ENCODE measurements at places on chromosomes 4 and X.

DNA sequence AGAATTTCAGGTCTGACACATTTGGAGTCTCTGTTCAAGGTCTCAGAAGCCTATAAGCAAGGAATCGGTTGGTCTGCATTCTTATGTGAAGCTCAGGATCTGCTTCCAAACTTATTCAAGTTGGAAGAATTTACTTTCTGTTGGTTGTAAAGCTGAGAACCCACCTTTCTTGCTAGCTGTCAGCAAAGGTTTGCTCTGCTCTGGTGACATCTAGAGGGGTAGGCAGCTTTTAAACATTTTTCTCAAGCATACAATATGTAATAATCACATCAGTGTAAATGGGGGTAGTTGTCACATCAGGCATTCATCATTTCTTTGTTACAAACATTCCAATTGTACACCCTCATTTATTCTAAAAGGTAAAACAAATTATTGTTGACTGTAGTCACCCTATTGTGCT, 935.2 kb downstream of the TRAM1L1 start:
- DNase-seq: no peak

- DNase-seq: no peak
Observed at GRCh38 chr4:44313702-44314101, 134.9 kb downstream of the KCTD8 start.

DNA sequence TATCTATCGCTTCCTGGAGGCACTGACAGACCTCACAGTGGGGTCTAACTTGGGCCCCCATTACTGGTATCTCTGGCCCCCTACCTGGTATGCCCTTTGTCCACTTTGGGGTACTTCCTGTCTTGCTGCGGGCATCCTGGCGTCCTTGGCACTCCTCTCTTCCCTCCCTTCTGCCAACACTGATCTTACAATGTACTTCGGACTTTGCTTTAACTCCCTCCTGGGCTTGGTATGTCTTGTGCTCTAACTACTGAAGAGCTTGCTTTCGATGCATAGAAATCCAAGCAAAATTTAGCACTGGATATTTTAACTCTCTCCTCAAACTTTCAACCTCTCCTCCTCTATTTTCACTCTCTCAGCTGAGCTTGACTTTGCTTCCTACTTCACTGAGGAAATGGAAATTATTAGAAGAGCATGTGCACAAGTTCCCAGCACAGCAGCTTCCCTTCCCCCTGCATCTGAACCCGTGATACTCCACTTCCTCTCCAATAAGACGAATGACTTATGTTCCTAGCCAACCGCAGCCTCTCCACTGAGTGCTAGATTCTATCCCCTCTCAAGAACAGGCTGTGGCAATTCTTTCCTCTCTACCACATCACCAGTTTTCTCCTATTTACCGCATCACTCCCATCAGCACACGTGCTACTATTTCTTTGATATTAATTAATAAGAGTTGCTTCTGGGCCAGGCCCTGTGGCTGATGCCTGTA, 52.9 kb downstream of the SUPT20HL2 start:
- no peak for DNase-seq

DNA sequence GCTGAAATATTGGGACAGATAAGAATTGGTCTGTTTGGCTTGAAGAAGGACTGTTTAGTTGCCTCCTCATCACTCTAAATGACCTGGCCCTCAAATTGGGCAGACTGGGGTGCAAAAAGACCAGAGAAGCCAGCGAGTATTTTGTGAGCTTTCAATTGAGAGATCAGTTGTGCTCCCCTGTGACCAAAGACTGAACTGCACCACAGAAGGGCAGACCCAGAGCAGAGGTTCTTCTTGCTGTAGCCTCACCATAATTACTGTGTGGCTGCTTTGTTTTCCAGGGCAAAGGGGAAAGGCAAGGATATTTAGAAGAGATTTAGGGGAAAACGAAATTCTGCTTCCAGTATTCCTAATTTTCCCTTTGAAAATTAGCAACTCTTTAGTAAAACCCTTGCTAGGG, 104.0 kb upstream of the MBNL3 start:
- no peak for DNase-seq

DNA sequence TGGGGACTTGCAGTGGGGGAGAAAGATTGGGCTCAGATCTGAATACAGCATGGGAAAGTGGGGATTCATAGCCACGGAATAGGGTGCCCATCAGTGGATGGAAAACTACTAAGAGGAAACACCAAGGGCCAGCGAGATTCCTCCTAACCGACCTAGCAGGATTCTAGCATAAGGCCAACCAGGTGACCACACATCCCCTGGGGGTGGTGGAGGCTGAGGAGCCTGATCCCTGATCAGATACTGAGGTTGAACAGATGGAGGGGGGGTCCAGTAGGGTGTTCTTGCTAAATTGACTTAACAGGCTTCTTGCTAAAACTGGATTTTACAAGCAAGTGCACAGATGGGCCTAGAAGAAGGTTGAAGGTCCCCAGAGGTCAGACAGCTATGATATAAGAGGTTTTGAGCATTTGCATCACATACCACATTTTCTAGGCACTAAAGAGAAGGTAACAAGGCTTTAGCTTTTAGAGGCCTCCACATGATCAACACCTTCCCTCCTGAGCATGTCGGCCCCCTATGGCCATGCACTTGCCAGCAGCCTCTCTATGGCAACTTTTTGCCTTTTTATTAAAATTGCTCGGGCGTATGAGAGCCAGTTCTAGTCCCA, 69.1 kb upstream of the PUDP start:
- DNase-seq: no peak

GRCh38 chrX:46554942-46555341, 9.7 kb upstream of the ZNF674 start:
- DNase-seq: no peak

DNA sequence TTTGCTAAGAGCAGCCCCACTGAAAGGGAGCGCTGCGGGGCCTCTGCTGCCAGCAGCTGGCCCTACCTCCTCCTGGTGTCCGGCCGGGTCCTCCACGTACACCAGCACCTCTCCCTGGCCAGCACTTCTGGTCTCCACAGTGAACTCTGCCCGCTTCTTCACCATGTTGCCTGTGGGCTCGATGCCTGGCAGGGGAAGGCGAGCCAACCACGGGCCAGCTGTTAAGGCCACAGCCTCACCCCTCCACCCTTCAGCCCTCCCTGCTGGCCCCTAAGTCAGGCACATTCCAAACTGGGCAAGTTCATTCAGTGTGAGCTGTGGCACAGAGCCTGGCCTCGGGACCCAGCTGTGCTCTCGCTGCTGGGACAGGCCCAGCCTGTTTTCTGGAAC, 7.8 kb downstream of the FLNA start:
- no peak for DNase-seq

GRCh38 chrX:139692506-139692849, 15.5 kb downstream of the MCF2 start:
- DNase-seq: no peak

DNA sequence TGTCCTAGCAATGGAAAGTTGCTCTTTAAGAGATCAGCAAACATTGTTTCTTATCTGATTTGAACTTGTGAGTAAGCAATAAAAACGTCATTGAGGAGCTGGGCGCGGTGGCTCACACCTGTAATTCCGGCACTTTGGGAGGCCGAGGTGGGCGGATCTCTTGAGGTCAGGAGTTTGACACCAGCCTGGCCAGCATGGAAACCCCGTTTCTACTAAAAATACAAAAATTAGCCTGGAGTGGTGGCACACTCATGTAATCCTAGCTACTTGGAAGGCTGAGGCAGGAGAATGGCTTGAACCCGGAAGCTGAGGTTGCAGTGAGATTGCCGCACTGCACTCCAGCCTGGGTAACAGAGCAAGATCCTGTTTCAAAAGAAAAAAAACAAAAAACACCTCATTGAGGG, 11.2 kb upstream of the PLAC8 start:
- DNase-seq: no peak
